ENCODE measurements at places on chromosomes 3 and 15. TPM values are rescaled to one million over a fixed set of nuclear protein-coding genes. Genes with fewer than 3 reads are reported as not detected.

- DNase-seq = no peak
Observed at GRCh38 chr3:58214484-58215316, 3.9 kb upstream of the DNASE1L3 start.

- no peak for DNase-seq
Observed at GRCh38 chr3:77800893-77801292, 761.0 kb downstream of the ROBO2 start.

DNA sequence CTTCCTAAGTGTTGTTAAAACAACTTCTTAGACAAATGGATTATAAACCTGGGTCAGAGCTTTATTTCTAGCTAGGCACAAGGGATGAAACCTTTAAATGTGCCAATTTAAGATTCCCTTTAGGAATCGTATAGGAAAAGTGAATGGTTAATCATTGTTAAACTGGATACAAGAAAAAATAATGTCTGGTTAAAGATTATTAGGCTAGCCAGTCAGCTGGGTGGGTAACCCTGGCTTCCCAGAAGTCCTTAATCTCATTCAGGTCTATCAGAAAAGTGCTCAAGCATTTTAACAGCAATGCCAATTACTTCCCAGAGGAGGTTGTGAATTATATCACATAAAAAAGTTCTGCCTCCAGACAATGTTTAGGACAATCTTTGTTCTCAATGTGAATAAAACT is 37.6 kb downstream of the NANOGP8 start:
- no peak for DNase-seq

- peak; percentile 81 for DNase-seq
Observed at GRCh38 chr15:66588537-66588936, 22.7 kb upstream of the LCTL start.

- DNase-seq = no peak
Observed at GRCh38 chr3:126128504-126129397, 44.8 kb upstream of the SLC41A3 start.

- DNase-seq = no peak
Observed at GRCh38 chr3:184039414-184039813, 7.9 kb downstream of the HTR3D start.

DNA sequence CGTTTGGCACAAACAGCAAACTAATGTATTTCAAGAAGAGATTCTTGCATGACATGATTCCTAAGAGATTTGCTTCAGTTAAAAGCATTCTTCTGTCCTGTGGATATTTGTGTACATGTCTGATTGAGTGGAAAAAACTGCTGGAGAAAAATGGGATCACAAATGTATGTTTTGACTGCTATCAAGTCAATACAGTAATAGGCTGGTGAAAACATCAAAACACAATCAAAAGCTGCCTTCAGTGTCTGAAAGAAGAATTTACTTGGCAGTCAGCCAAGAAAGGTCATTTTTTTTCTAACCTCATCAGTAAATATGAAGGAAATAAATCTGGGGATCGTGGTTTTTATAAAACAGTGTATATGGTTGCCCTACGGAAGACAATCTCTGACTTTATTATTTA is 1214.8 kb downstream of the NSUN3 start:
- DNase-seq = no peak

Gene AHSG
- not detected for total RNA-seq

Gene KY
- total RNA-seq = not detected

Gene LINGO1
- 11.9 TPM for total RNA-seq

Gene C3orf20
- total RNA-seq = 0.04 TPM

Gene CFAP100
- total RNA-seq = 1.5 TPM

Measured in H7 (cell line).